ENCODE measurements at places on chromosomes 3 and 15.

DNA sequence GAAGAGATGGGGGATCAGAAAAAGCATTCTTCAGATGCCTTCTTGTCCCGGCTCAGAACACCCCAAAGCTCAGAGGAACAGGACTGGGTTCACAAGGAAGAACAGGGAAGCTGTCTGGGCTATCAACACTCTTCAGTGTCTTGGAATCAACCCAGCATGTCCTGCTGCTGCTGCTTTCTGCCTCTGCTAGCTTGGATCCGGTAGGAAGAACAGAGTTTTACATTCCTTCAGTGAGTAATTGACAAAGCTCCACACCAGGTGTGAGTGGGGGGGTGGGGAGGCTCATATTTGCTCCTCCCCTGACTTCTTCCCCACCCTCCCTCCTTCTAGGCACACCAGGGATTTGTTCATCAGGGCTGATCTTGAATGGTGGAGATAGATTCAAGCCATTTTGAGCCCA is 13.1 kb upstream of the ETV5 start:
- no peak for DNase-seq

- no peak for DNase-seq
Measured at GRCh38 chr3:108838436-108838835, 15.8 kb downstream of the TRAT1 start.

GRCh38 chr15:52112203-52112750 is 298 bp downstream of the BCL2L10 start:
- DNase-seq: peak; percentile 14

DNA sequence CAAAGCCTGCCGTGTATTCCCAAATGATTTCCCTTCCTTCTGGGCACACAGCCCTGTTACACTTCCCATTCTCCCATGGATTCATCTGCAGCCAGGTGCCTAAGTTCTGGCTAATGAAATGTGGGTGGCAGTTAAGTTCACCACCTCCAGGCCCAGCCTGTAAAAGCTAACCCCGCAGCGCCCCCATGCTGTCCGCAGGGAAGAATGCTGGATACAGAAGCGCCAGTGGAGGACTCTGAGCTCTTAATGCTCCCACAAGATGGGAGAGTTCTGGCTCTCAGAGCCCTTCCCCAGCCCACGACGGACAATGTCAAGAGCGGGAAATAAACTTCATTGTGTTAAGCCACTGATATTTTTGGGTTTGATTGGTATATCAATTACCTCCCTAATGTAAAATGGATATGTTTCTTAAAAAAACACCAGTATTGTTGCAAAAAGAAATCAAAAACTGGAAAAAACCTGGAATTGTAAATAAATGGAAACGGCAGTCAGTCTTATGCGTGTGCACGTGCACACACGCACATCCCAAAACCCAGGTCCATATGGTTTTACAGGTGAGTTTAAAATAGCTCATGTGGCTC is 37.7 kb upstream of the FGD5 start:
- DNase-seq: peak; percentile 76

DNA sequence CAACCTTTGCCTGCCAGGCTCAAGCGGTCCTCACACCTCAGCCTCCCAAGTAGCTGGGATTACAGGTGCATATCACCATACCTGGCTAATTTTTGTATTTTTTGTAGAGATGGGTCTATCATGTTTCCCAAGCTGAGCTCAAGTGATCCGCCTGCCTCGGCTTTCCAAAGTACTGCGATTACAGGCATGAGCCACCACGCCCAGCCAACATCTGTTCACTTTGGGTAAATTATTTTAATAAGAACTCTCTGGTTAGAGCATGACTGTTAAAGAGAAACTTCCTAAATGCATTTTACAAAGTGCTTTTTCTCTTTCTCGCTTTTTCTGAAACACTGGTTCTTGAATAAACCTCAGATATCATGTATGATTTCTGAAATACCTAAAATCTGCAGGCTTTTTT is 172.5 kb downstream of the PTPRG start:
- no peak for DNase-seq

DNA sequence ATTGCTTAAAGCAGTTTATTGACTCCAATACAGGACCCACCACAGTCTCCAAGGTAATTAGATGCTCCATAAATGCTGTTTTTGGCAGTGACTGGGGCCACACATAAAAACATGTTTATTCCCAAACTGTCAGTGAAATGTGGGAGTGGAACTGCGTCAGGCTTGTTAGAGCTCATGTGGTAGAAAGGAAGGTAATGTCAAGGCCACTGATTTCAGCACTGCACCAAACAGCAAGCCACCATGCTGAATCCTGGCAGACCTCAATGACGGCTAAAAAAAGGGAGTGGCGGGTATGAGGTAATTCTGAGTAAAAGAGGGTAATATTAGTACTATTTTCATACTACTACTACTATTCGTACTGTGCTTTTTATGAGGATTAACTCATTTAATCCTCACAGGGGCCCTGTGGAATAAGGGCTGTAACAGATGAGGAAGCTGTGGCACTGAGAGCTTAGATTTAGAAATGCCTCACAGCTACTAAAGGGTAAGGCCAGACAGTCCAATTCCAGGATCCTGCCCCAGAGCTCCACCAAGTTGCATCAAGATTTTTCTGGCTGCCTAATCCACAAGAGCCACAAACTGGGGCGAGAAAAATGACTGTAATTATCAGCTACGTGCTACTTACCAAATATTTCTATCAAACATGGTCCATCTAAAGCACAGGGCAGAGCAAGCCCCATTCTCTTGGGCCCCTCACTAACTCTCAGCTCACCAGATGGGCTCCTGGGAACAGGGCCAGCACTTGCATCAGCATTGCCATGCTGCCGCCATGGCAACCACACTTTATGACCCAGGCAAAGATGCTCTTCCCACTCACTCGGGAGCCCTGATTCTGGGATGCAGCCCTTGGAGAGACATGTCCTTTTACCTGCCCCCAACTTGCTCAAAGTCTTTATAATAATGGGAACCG is 83.6 kb upstream of the SPATA12 start:
- DNase-seq: no peak

Data from MM.1S (cell line).